ENCODE measurements at places on chromosomes 1 and 21. TPM values are rescaled to one million over a fixed set of nuclear protein-coding genes. Genes with fewer than 3 reads are reported as not detected.

- H3K27me3 ChIP-seq = no peaks in the 10 kb centered on the region
- DNase-seq = no peak
- H3K4me3 ChIP-seq = no peak overlapping the region
- no peaks in the 10 kb centered on the region for H3K4me1 ChIP-seq
- H3K36me3 ChIP-seq = no peaks in the 10 kb centered on the region
- no peak overlapping the region for H3K27ac ChIP-seq
Measured at GRCh38 chr1:229856009-229856650, 210.9 kb upstream of the GALNT2 start.

- no peak overlapping the region for H3K27ac ChIP-seq
- no peaks in the 10 kb centered on the region for H3K36me3 ChIP-seq
- H3K4me1 ChIP-seq = no peaks in the 10 kb centered on the region
- DNase-seq = peak; percentile 87
- H3K27me3 ChIP-seq = peaks cover 2% of the 10 kb centered on the region
- H3K4me3 ChIP-seq = no peak overlapping the region
Measured at GRCh38 chr1:48674641-48675040, 102.0 kb downstream of the BEND5 start.

- no peak for DNase-seq
- H3K36me3 ChIP-seq = no peaks in the 10 kb centered on the region
- H3K4me3 ChIP-seq = no peak overlapping the region
- peaks cover 8% of the 10 kb centered on the region for H3K4me1 ChIP-seq
Measured at GRCh38 chr21:38664841-38665240, 140.9 kb upstream of the ETS2 start.

- H3K4me1 ChIP-seq = no peaks in the 10 kb centered on the region
- no peak overlapping the region for H3K27ac ChIP-seq
- DNase-seq = peak; percentile 77
Measured at GRCh38 chr1:20470194-20470593, 15.8 kb downstream of the CAMK2N1 start.

GRCh38 chr1:201219481-201220387 is 29.1 kb downstream of the IGFN1 start:
- DNase-seq = no peak
- H3K27me3 ChIP-seq = no peaks in the 10 kb centered on the region
- H3K36me3 ChIP-seq = no peaks in the 10 kb centered on the region
- no peak overlapping the region for H3K4me3 ChIP-seq

DNA sequence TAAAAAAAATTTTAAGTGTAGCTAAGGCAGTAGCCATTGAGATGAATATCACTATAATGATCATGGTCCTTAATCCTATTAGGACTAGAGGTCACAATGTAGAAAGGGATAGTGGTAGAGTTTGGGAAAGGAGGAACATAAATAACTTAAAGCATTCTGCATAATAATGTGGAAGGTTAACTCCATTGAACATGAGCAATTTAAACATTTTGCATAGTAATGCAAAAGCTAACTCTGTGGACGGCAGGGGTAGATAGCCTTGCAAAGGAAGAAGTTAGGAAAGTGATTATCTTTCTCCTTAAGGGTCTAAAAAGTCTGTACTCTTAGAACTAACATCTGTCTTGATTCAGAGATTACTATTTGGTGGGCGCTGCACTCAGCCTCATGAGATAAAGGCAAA is 39.0 kb upstream of the DENND1B start:
- no peak for DNase-seq
- no peak overlapping the region for H3K4me3 ChIP-seq
- H3K36me3 ChIP-seq = no peaks in the 10 kb centered on the region
- no peak overlapping the region for H3K27ac ChIP-seq
- no peaks in the 10 kb centered on the region for H3K27me3 ChIP-seq

Gene SIPA1L2
- total RNA-seq = 6.9 TPM

Gene PKN2
- 43.4 TPM for total RNA-seq

Gene FCRLB
- 1.8 TPM for total RNA-seq

Measured in osteoblast (primary cell).